Adrenal gland (tissue), 19 donors: ENCODE measurements at places on chromosomes 4 and X. TPM values are rescaled to one million over a fixed set of nuclear protein-coding genes. Genes with fewer than 3 reads are reported as not detected.

DNA sequence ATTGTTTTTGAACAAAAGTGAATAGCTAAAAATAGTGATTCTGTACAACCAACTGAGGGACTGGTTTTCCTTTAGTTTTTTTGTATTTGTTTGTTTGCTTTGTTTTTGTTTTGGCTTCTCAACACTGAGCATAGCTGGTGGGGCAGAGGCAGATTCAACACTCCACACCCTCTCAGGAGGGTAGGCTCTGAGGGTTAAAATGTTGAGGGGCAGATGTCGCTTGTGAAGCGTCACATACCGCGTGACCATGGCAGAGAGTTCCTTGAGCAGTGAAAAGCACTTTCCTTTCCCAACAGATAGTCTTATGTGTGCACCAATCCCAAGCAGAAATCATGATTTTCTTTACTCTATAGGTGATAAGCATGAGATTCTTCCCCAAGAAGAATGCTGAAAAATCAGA, 155.0 kb downstream of the PALLD start:
- no peaks in the 10 kb centered on the region for H3K27me3 ChIP-seq
- no peak overlapping the region for H3K27ac ChIP-seq
- H3K4me1 ChIP-seq, result no peaks in the 10 kb centered on the region
- no peaks in the 10 kb centered on the region for H3K36me3 ChIP-seq

- no peak overlapping the region for H3K4me3 ChIP-seq
- H3K27ac ChIP-seq, result no peak overlapping the region
- no peak for DNase-seq
- no peaks in the 10 kb centered on the region for H3K4me1 ChIP-seq
- H3K27me3 ChIP-seq, result no peaks in the 10 kb centered on the region
- H3K36me3 ChIP-seq, result no peaks in the 10 kb centered on the region
Measured at GRCh38 chrX:130654409-130654950, 248.5 kb downstream of the ENOX2 start.

LAMP2 gene
- total RNA-seq, result 127 TPM

PPP2R3B gene
- total RNA-seq, result 5.6 TPM

DNA sequence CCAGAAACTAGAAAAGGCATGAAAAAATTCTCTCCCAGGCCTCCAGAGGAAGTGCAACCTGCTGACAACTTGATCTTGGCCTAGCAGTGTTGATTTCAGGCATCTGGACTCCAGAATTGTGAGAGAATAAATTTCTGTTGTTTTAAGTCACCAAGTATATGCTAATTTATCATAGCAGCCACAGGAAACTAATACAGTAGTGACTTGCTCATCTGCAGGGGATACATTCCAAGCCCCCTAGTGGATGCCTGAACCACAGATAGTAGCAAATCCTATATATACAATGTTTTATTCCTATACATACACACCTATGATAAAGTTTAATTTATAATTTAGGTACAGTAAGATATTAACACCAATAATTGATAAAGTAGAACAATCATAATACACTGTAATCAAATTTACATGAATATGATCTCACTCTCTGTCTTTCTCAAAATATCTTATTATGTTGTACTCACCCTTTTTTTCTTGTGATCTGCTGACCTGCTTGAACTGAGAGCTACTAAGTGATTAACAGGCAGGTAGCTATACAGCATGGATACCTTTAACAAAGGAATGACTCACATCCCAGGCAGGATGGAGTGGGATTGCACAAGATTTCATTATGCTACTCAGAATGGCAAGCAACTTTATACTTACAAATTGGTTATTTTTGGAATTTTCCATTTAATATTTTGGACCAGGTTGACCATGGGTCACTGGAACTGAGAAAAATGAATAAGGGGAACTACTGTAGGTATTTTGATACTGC, 501.1 kb downstream of the KCNIP4 start:
- no peaks in the 10 kb centered on the region for H3K27me3 ChIP-seq
- no peaks in the 10 kb centered on the region for H3K36me3 ChIP-seq
- no peak for DNase-seq
- no peak overlapping the region for H3K27ac ChIP-seq
- no peak overlapping the region for H3K4me3 ChIP-seq
